Stimulated activated memory B cell treated with anti-CD40 and anti-IgM and Interleukin-4, amounts not matched to agents 10 μg/mL and 1 μg/mL and 100 μg/mL, for 72 hours (primary cell): ENCODE measurements at places on chromosomes 3 and 15.
A peak's percentile ranks its signal among the peaks of the same experiment; 100 is the strongest.

- ATAC-seq, result peak; percentile 21
These were observed 871 bp downstream of the MAP1A start for GRCh38 chr15:43518197-43518761.

DNA sequence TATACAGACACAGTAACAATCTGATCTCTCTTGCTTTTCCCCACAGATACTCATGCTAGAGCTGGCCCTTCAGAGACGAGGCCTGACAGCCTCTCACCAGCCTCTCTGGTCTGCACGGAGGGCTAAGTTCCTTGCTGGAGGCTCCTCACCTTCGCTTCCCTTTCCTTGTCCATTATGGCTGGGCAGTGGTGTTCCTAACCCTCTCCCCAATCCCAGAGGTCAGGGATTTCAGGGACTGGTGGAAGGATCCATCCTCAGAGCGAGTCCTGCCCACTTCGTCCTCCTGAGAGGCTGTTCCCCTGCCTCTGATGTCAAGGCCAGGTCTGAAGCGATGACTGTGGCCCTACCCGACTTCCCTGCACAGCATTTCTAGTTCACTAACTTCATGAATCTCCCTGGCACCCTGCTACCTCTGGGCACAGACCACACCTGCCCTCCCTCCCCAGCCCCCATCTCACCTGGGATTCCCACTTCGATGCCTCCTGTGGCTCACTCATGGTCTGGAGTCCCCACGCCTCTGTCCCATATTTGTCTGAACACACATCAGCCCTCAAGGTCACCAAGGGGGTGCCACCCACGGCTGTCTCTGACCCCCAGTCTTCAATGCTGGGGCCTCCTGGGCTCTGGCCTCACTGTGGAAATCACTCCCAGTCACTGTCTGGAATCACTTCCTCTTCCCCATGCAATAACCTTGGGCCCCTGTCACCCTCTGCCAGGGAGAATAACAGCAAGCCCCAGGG lies 124.9 kb upstream of the PRR20G start:
- no peak for ATAC-seq

- no peak for ATAC-seq
These were observed 407.3 kb downstream of the GBE1 start for GRCh38 chr3:81354119-81354518.

DNA sequence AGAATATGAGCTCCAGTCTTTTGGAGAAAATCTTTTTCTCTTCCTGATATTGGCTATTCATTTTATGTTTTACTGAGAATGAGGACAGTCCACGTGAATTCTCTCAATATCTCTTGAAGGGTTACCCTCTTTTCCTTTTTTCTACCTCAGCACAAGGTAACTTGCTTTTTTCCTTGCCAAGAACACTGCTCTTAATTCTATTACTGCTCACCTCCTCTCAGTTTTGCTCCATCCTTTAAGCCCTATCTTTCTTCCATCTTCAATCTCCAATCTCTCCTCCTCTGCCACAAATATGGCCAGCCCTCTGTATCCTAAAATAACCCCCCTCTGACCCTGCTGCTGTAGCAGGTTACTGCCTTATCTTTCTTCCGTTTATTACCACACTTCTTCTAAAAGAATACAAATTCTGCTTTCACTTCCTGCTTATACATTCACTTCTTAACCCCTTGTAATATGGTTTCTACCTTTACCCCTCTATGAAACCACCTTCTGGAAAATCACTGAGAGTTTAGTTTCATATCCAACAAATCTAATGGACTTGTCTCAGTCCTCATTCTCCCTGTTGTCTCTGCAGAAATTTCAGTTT lies 89.0 kb downstream of the NFKBIZ start:
- peak; percentile 71 for ATAC-seq

GRCh38 chr3:129611812-129612533 lies 5.5 kb upstream of the PLXND1 start:
- peak; percentile 6 for ATAC-seq

GRCh38 chr15:76994001-76994400 lies 925 bp upstream of the PSTPIP1 start:
- no peak for ATAC-seq

GRCh38 chr15:66131831-66132230 lies 121.7 kb downstream of the MEGF11 start:
- ATAC-seq, result no peak

GRCh38 chr15:73258271-73259108 lies 110.3 kb downstream of the HCN4 start:
- peak; percentile 82 for ATAC-seq
